Osteocyte (in vitro differentiated cells): ENCODE measurements at places on chromosomes 6 and 20. TPM values are rescaled to one million over a fixed set of nuclear protein-coding genes. Genes with fewer than 3 reads are reported as not detected.

DNA sequence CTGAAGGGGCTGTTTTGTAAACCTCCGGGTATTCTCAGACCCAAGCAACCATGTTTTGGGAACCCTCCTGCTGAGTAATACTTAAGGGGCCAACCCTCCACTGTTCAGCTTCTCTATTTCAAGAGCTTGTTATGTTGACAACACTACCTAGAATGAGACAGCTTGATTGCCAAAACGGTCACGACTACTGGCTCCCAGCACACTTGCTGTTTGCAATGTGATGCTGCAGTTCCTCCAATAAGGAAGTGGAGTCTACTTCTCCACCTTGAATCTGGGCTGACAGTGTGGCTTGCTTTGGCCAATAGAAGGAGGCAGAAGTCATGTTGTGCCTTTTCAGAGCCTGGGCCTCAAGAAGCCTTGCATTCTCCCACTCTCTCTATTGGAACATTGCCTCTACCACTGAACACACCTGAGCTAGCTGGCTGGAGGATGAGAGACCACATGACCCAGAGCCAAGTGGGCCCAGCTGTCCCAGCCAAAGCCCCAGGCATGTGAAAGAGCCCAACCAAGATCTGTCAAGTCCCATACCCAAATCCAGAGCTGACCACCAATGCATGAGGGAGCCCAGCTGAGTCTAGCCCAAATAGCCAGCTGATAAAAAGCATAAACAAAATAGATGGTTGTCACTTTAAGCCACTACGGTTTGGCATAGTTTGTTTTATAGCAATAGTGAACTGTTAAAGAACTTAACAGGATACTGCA, 108.0 kb downstream of the PRND start:
- no peak overlapping the region for H3K27ac ChIP-seq
- no peak for DNase-seq
- H3K27me3 ChIP-seq, result peaks cover 17% of the 10 kb centered on the region
- H3K4me1 ChIP-seq, result no peaks in the 10 kb centered on the region
- H3K4me3 ChIP-seq, result no peak overlapping the region
- peaks cover 2% of the 10 kb centered on the region for H3K36me3 ChIP-seq

GRCh38 chr20:63645218-63645617, 8.0 kb downstream of the STMN3 start:
- H3K4me3 ChIP-seq, result no peak overlapping the region
- H3K27ac ChIP-seq, result no peak overlapping the region
- no peak for DNase-seq
- H3K4me1 ChIP-seq, result peaks cover 4% of the 10 kb centered on the region

GRCh38 chr6:53530780-53531386, 14.0 kb downstream of the GCLC start:
- H3K27me3 ChIP-seq, result no peaks in the 10 kb centered on the region
- peaks cover 2% of the 10 kb centered on the region for H3K36me3 ChIP-seq
- H3K4me3 ChIP-seq, result no peak overlapping the region
- no peak overlapping the region for H3K27ac ChIP-seq
- no peak for DNase-seq
- peaks cover 27% of the 10 kb centered on the region for H3K4me1 ChIP-seq

- H3K27ac ChIP-seq, result peak overlapping the region; percentile 64
- H3K36me3 ChIP-seq, result no peaks in the 10 kb centered on the region
- H3K4me3 ChIP-seq, result peak overlapping the region; percentile 24
- no peaks in the 10 kb centered on the region for H3K27me3 ChIP-seq
Observed at GRCh38 chr6:138957484-138957883, 30.6 kb downstream of the REPS1 start.

- H3K27ac ChIP-seq, result no peak overlapping the region
- H3K4me1 ChIP-seq, result peaks cover 6% of the 10 kb centered on the region
- H3K4me3 ChIP-seq, result peak overlapping the region; percentile 84
- peaks cover 52% of the 10 kb centered on the region for H3K27me3 ChIP-seq
- DNase-seq, result peak; percentile 84
Observed at GRCh38 chr6:166862287-166862977, 93.9 kb downstream of the RNASET2 start.

DNA sequence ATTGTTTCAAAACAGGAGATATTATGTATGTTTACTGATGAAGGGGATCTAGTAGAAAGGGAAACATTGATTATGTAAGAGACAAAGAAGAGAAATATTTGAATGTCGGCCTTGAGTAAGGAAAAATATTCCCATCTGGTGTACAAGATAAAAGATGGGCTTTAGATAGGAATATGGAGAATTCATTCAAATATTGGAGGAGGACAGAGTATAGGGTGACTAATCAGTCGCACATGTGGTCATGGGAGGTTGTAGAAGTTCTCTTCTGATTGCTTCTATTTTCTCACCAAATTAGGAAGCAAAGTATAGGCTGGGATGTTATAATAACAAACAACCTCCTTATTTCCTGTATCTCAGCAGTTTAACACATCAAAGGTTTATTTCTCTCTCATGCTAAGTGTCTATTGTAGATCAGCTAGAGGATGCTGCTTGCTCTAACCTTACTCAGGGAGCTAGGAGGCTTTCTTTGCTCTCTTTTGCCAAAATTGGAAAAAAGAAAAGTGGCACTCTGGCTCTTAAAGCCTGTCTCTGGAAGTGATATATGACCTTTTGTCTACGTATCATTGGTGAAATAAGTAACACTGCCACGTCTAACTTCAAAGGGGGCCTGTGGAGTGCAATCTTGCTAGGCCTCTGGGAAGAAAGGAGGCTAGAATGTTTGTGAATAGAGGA, 1.2 kb upstream of the HDDC2 start:
- peaks cover 41% of the 10 kb centered on the region for H3K4me1 ChIP-seq
- H3K27me3 ChIP-seq, result no peaks in the 10 kb centered on the region
- no peak for DNase-seq
- peak overlapping the region; percentile 85 for H3K4me3 ChIP-seq

- no peak overlapping the region for H3K27ac ChIP-seq
- no peaks in the 10 kb centered on the region for H3K36me3 ChIP-seq
- no peaks in the 10 kb centered on the region for H3K4me1 ChIP-seq
- no peak overlapping the region for H3K4me3 ChIP-seq
Observed at GRCh38 chr6:38861926-38862401, 146.9 kb downstream of the DNAH8 start.

DNA sequence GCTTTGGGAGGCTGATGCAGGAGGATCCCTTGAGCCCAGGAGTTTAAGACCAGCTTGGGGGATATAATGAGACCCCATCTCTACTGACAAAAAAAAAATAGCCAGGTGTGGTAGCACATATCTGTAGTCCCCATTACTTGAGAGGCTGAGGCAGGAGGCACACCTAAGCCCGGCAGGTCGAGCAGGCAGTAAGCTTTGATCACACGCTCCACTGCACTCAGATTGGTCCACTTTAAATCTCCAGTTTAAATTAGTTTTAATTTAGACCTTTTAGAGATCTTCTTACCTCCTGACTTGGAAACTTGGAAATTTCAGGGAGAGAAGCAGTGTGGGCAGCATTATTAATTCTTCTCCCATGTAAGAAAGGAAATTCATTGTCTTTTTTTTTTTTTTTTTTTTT, 16.8 kb upstream of the PLCB4 start:
- H3K36me3 ChIP-seq, result peaks cover 2% of the 10 kb centered on the region
- peaks cover 38% of the 10 kb centered on the region for H3K4me1 ChIP-seq
- H3K4me3 ChIP-seq, result peak overlapping the region; percentile 2
- DNase-seq, result no peak

DNA sequence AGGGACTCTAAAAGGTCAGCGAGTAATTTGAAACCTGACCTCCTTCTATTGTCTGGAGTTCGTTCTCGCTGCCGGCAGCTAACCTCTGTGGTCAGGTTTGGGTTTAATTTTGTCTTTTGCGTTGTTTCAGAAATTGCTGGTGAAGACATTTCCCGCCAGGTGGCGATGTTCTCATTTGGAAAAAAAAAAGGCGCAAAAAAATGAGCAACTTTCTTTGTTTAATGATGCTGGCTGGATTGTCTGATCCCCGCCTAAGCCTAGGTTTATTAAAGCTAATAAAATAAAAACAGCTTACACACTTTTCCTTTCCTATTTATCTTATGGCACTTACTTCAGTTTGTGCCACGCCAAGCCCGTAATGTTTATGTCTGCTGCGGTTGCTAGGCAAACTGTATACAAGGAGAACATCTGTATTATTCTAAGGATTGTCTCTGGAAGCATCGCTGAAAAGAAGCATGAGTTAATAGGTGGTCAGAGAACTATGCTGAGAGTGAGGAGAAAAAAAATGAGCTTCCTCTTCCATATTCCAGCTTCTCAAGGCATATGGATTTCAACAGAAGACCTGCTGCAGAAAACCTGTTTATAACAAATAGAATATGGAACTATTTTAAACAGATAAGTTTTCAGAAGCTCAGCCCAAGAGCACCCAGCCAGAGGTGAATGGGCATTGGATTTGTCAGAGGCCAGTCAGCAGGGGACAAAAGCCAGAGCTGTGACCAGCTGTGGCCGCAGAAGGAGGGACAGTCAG, 205.7 kb downstream of the DOK5 start:
- no peak overlapping the region for H3K4me3 ChIP-seq
- no peaks in the 10 kb centered on the region for H3K4me1 ChIP-seq
- no peak overlapping the region for H3K27ac ChIP-seq
- H3K27me3 ChIP-seq, result peaks cover 17% of the 10 kb centered on the region
- no peak for DNase-seq
- no peaks in the 10 kb centered on the region for H3K36me3 ChIP-seq

GRCh38 chr6:107128175-107128574, 12.9 kb upstream of the BEND3 start:
- H3K27me3 ChIP-seq, result no peaks in the 10 kb centered on the region
- no peak overlapping the region for H3K27ac ChIP-seq
- peaks cover 1% of the 10 kb centered on the region for H3K4me1 ChIP-seq
- no peaks in the 10 kb centered on the region for H3K36me3 ChIP-seq
- no peak for DNase-seq

DNA sequence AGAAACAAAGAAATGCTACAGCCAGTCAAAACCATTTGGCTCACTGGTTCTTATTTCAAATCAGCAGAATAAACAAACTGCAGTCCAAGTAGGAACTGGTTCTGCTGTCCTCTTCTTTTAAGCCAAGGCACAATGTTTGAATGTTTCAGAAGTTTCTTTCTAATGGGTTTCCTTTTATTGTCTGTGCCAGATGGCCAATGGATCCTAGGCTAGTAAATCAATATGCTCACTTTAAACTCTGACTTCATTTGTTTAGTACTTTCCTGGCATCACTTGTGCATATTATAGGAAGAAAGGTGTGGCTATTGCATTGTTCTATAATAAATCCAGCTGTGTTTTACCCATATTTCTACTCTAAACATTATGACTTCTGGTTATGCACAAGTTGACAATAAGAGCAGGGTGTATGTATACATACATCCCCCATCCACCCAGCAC, 99.7 kb upstream of the PLCB4 start:
- H3K27ac ChIP-seq, result no peak overlapping the region
- peaks cover 2% of the 10 kb centered on the region for H3K27me3 ChIP-seq
- no peak overlapping the region for H3K4me3 ChIP-seq
- no peaks in the 10 kb centered on the region for H3K36me3 ChIP-seq
- DNase-seq, result no peak
- H3K4me1 ChIP-seq, result no peaks in the 10 kb centered on the region

DNA sequence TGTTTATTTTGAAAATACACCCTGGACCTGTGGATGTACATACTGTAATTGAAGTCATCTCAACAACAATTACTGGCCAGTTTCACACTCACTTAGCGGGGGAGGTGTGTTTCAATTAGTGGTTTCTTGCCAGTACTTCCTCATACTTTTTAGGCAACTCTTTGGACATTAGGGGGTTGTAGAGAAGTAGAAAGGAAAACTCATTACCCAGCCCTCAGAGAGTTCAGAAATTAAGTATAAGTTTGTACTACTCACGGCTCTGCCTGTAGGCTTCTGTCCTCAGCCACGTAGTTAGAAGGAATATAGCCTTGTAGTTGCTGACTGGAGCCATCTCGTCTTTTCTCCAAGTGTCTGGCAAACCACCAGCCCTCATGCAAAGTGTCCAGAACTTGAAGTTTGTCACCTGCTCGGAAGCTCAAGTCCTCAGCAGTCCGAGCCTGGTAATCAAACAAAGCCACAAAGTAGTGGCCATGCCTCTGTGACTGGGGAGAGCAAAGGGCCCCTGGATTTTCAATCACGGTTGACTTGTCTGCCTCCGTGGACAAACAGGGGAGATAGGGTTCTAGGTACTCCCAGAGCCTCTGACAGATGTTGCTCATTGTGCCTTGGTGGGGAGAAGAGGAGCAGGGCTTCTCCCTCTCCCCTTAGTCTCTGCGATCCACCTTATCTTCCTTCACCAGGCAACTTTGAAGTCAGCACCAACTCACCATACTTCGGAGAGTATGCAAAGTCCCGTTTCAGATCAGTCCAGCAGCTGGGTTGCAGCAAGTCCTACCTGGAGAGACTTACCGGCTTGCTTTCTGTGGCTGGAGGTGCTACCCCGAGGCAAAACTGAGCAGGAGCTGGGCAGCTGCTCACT, 749 bp downstream of the FRK start:
- H3K36me3 ChIP-seq, result no peaks in the 10 kb centered on the region
- peak overlapping the region; percentile 66 for H3K27ac ChIP-seq
- no peaks in the 10 kb centered on the region for H3K27me3 ChIP-seq

DNA sequence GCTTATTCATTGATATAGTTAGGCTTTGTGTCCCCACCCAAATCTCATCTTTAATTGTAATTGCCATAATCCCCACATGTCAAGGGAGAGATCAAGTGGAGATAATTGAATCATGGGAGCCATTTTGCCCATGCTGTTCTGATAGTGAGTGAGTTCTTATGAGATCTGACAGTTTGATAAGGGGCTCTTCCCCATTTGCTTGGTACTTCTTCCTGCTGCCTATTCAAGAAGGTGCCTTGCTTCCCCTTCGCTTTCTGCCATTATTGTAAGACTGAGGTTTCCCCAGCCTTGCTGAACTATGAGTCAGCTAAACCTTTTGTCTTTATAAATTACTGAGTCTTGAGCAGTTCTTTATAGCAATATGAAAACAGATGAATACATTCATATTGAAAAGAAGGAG, 45.6 kb downstream of the CENPW start:
- no peak for DNase-seq
- peaks cover 3% of the 10 kb centered on the region for H3K36me3 ChIP-seq
- no peaks in the 10 kb centered on the region for H3K27me3 ChIP-seq
- H3K4me1 ChIP-seq, result no peaks in the 10 kb centered on the region
- no peak overlapping the region for H3K27ac ChIP-seq

Gene EDN3
- not detected in 2 replicates for total RNA-seq

Gene MLN
- not detected in 2 replicates for total RNA-seq

Gene NKX2-2
- not detected in 2 replicates for total RNA-seq

Gene ECT2L
- total RNA-seq, result 0.13 TPM in 1 of 2 replicates, not detected in the other

Gene CD93
- 0.13 and 0.21 TPM in 2 replicates for total RNA-seq

Gene NFATC2
- total RNA-seq, result 0.34 and 0.89 TPM in 2 replicates

Gene SRSF6
- 197 and 200 TPM in 2 replicates for total RNA-seq

Gene NINL
- total RNA-seq, result 20.4 and 20.8 TPM in 2 replicates

Gene GLP1R
- not detected in 2 replicates for total RNA-seq
